ENCODE measurements at places on chromosomes 4 and X.

- no peak for DNase-seq
Measured at GRCh38 chrX:48703228-48703627, 6.7 kb downstream of the SUV39H1 start.

DNA sequence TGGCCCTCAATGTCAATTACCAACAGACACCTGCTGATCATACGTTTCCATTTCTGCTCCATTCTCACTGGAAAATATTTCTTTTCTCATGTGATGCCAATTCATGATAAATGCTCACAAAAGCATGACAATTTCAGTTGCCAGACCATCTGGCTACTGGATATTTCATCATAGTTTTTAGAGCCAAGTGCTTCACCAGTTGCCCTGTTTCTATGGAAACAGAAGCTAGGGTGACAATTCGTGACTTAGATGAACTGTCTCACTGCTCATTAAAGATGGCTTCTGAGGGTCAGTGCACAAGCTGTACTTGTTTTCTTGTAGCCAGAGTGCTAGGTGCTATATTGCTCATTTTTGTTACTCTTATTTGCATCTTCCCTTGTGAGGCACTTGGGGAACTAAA is 184.9 kb downstream of the COMMD8 start:
- DNase-seq = no peak

GRCh38 chr4:185352741-185353140 is 43.0 kb downstream of the LRP2BP start:
- DNase-seq = no peak

DNA sequence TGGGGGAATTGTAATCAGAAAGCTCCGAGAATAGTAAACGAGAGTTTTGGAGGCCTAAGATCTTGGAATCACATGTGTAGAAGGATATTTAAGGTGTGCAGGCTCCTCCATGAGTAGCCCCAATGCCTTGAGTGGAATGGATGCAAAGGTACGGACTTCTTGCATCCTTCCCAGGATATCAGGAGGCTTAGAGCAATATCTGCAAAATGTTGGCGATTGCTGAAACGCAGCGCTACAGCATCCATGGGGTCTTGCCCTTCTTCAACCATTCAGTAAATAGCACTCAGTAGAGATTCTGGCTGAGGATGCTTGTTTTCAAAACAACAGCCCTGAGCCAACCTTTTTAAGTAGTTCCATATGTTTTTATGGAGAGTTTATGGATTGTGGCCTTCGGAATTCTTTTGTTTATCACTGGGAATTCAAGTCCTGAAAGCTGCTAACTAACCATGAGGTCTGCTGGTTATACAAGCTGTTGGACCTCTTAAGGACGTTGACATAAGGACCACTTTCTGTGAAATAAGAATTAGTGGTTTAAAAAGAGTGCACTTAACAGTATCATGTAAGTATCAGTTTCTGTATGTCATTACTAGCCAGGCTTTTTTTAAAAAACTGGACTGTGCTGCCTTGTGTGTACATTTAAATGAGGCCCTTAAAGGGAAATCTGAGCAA is 228.8 kb upstream of the PGRMC2 start:
- DNase-seq = no peak

- DNase-seq = no peak
Measured at GRCh38 chr4:7427831-7428260, 6.9 kb downstream of the PSAPL1 start.

DNA sequence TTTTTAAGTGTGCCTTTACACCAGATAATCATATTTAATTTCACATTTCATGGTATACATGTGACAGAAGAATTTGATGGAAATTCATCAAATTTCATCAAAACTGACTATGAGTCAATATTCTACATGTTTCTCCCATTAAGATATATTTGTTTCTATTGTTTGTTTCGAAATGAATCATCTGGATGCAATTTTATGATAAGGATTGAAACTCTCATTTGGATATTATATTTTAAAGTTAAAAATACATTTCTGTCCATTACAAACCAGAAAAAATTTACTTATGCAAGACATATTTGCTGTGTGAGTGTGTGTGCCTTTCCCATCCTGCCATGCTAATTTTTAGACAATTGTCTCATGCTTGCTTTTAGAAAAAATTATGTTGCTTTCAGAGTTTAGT is 52.2 kb downstream of the SULT1B1 start:
- no peak for DNase-seq

GRCh38 chr4:43048570-43048969 is 156.1 kb downstream of the GRXCR1 start:
- DNase-seq = no peak

GRCh38 chr4:185341377-185341776 is 54.3 kb downstream of the LRP2BP start:
- DNase-seq = no peak

DNA sequence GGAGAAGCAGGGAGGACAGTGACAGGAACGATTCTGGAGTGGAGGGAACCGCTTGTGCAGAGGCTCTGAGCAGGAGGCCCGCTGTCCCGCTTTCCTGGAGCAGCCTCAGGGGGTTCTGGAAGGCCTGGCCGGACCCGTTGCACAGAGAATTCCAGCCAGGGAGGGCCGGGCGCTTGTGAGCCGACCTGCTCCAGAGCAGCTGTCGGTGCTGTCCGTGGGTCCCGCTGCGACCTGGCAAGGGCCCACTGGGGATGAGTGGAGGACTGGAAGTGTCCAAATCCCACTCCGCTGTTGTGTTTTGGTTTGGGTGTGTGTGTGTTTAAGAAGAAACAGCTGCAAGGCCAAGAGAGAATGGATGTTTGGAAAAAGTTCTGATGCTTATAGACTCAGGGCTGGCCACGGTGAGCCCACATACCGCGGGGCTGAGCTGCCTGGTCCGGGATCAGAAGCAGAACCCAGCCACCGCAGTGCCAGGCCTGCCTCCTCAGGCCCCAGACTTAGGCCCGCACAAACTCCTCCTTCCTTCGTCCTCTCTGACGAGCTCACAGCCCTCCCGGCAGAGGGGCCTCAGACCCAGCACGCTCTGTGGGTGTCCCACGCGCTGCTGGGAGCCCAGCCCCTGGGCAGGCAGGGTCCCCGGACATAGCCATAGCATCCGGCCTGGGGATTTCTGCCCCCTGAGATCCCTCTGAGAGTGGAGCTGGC is 73.9 kb downstream of the HTRA3 start:
- no peak for DNase-seq

DNA sequence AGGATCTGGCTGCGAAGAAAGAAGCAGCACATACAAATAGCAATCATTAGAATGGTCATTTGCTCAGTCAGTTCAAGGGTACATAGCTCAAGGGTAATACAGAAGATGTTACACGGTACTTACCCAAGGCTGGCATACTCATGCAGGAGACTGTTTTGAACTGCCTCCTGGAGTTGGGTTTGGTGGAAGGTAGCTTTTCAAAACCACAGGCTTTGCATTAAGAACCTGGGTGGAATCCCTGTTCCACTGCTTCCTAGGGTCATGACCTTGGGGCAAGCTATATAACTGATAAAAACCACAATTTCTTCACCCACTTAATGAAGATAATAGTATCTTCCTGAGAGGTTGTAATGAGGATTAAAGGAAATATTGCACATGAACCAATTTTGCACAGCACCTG is 36.5 kb downstream of the TBC1D9 start:
- no peak for DNase-seq

DNA sequence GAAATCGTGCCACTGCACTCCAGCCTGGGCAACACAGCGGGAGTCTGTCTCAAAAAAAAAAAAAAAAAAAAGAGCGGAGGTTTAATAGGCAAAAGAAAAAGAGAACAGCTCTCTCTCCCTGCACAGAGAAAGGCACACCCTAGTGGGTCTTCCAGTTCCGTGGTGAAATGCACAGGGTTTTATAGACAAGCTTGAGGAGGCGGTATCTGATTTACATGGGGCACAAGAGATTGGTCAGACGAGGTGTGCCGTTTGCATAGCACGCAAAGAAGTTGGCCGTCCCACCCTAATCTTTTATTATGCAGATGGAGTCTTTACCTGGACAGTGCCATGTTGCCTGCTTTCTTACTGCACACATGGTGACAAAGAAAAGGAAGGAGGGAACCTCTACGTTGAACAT is 33.5 kb upstream of the REST start:
- no peak for DNase-seq

DNA sequence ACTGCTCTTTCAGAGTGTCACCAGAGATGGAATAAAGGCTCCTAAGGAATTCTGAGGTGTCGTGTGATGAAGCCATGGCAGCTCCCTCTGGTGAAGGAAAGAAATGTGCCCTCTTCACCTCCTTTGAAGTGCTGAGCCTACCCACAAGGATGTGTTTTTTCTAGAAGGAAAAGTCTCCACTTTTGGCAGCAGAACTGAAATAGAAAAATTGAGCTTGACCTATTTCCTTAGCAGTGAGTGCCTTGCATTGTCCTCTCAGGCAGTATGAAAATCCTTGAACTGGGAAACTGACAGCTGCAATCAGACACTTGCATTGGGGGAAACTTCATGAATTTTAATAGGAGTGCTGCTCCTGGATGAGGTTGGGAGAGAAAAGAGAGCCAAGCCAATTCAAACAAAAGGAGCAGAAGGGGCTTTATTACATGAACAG is 95.2 kb downstream of the DCLK2 start:
- DNase-seq = no peak

DNA sequence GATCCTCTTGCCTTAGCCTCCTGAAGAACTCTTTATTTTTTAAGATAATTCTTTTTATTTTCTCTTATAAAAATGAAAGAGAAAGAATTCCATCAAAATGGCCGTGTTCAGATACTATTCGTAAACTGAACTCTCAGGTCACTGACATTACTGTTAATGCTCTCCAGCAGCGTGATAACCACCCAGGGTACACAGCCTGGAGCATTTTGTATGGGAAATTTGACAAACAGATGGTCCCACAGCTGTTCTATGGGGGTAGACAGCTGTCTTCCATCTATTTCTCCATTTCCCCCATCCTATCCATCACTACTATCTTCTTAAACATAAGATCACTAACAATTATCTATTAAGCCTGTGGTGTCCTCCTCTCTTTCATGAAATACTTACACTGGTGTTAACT is 47.8 kb downstream of the SYNPO2 start:
- DNase-seq = no peak

DNA sequence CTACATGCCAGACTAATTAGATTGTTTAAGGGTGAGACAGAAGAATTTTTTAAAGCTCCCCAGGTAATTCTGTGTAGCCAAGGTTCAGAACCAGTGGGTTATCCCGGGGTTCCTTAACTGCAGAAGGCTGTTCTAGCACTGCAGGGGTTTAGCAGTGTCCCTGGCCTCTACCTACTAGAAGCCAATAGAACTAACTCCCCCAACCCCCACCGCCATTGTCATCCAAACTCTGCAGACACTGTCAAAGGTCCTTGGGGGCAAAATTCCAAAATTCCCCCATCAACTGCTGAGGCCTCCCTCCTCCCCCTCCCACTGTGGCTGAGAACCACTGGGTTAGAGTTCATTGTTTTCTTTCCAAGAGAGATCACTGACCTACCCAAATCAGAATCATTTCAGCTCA is 66.4 kb downstream of the MOSPD2 start:
- DNase-seq = no peak

GRCh38 chrX:106144755-106145639 is 23.1 kb upstream of the PWWP3B start:
- no peak for DNase-seq

DNA sequence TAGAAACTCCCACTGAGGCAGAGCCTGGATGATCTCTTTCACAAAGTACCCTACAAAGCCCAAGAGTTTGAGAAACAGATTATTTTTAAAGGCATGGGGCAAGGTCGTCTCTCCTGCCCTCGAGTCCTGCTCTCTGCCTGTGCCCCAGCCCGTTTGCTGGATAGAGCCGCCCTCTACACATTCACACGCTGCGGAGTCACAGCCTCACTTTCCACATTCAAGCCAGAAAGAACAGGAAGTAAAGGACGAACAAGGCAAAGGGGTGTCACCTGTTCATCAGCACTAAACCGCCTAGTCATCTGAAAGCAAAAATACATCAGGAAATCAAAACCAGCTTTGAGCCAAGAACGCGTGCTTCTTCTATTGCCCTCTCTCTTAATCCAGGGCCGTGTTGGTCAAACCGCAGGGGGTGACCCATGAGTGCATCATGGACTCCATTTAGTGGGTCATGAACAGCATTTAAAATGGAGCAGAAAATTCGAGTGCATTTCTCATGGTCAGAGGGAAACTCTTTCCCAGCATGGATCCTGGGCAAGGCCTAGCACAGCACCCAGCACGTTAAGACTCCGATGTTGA is 83.4 kb downstream of the PHKA2 start:
- DNase-seq = no peak

GRCh38 chrX:124344246-124344645 is 2.1 kb upstream of the SH2D1A start:
- no peak for DNase-seq

DNA sequence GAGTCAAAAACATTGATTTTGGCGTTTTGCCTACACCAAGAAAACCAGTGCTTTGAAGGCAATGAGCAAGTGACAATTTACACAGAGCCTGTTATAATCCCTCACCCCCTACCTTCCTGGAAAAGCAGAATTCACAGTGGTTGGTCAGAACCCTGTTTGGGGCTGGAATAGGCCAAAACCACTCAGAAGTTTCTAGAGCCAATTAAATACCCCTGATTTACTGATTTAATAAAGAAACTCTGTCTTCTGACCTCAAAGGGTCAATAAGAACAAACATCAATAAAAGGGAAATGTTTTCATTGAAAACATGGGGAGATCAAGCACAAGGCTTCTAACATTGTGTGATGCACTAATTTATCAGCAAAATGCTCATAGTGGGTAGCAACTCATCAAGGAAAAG is 116.3 kb downstream of the UNC5C start:
- DNase-seq = no peak

GRCh38 chr4:102560571-102561341 is 59.6 kb downstream of the NFKB1 start:
- no peak for DNase-seq

- DNase-seq = no peak
Measured at GRCh38 chrX:40167233-40167849, 69.6 kb upstream of the BCOR start.

GRCh38 chrX:3026074-3026815 is 15.0 kb upstream of the ARSF start:
- no peak for DNase-seq

- no peak for DNase-seq
Measured at GRCh38 chr4:146329050-146329716, 114.8 kb downstream of the REELD1 start.

DNA sequence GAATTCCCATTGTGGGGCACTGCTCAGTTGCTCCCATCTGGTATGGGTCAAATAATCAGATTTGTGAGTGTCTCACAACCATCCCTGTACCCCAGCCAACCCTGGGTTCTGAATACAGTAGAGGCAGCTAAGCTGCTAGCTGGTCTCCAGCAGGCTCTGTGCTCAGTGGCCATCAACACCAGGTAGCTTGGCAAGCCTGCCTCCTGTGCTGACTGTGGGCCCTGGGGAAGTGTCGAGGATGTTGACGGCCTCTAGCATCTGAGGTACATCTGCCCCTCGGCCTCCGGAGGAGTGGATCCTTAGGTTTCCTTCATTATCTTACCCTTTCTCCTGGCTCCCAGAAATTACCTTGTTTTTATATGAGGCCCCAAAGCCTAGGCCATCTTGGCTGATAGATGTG is 13.3 kb downstream of the RNF4 start:
- DNase-seq = no peak

- no peak for DNase-seq
Measured at GRCh38 chrX:52346174-52347165, 22.4 kb upstream of the XAGE2 start.

GRCh38 chr4:80911458-80911857 is 119.0 kb upstream of the BMP3 start:
- no peak for DNase-seq

GRCh38 chrX:94932278-94932965 is 1258.4 kb downstream of the FAM133A start:
- no peak for DNase-seq

- DNase-seq = no peak
Measured at GRCh38 chr4:175961604-175962003, 104.0 kb upstream of the WDR17 start.
